ENCODE measurements at places on chromosomes 11 and 22.

DNA sequence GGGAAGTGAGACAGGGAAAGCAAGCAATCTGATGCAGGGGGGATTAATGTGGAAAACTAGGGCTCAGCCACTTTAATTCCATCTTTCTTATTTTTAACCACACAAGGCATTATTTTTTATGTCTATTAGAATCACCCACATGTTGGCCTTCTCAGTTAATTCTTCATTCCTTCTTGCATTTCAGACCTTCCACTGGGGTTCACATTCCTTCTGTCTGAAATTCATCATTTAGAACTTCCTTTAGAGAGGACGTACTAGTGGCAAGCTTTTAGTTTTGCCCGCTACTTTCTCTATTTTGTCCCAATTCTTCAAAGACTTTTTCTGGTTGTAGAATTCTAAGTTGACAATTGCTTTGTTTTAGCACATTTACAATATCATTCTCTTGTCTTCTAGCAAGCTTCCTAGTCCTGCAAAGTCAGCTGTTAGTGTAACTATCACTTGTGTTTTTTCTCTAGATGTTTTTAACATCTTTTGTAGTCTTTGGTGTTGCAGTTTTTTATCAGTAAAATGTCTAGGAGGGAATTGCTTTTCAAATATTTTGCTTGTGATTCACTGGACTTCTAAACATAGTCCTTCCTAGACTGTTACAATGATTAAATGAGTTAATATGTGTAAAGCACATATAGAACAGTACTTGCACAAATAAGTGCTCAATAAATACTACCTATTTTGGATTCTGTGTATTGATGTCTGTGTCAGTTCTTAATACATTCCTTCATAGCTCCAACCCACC lies 5.5 kb upstream of the NNMT start:
- DNase-seq: no peak

- no peak for DNase-seq
Measured at GRCh38 chr11:12591706-12592105, 82.5 kb upstream of the TEAD1 start.

GRCh38 chr11:61745781-61746441 lies 6.5 kb upstream of the MYRF start:
- no peak for DNase-seq

- DNase-seq: peak; percentile 68
Measured at GRCh38 chr22:36510966-36511881, 4.4 kb upstream of the FOXRED2 start.

GRCh38 chr11:128448981-128449713 lies 138.2 kb downstream of the ETS1 start:
- no peak for DNase-seq

- DNase-seq: no peak
Measured at GRCh38 chr11:2926611-2927051, 2.6 kb downstream of the PHLDA2 start.

- DNase-seq: no peak
Measured at GRCh38 chr11:70828593-70829082, 423.7 kb downstream of the SHANK2 start.

DNA sequence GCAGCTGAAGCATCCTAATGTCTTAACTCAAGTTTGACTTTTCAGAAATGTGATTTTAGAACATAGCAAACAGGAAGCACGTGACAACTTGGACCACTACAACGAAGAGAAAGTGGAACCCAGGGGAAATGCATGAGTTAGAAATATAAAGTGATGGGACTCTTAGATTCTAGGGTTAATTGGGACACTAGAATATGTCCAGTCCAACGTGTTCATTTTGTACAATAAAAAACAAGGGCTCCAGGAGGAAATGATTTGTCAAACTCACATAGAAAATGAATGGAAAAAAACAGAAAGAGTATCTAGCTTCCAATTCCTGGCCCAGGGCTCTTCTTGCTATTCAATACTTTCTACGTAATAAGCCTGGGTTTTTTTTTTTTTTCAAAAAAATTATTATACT lies 30.7 kb downstream of the TIMP3 start:
- no peak for DNase-seq

- DNase-seq: no peak
Measured at GRCh38 chr11:10426475-10426874, 28.6 kb upstream of the AMPD3 start.

DNA sequence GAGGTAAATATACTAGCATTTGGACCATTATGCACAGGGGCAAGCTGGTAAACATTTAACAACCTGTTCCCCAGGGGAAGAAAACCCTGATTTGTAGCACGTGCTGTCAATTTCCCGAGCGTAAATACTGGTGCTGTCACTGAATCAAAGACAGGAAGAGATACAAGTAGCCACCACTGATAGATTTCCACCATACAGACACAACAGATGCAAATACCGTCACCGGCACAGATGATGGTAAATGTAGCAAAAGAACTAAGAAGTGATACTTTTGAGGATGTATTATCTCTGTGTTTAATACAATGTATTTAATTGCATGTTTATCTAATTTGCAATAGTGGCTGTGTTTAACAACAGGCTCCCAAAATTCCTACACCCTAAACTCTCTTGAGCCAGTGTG lies 39.6 kb downstream of the SHISAL1 start:
- DNase-seq: no peak

- no peak for DNase-seq
Measured at GRCh38 chr11:68424981-68425865, 35.3 kb upstream of the PPP6R3 start.

DNA sequence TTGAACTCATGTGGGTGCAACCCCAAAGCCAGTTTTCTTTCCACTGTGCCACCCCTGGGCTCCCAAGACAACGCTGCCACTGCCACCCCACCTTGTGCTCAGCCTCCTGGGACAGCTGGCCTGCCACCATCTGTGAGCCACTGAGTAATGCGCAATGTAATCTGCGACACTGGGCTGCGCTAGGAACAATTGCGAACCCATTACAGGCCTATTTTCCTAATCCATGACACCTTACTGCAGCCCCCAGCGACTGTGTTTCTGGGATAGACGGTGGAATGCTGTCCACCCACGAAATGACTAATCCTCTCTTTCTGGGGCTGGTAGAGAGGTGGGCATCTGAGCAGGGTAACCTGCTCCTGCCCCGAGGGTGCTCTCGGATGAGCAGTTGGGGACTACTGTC lies 22.2 kb downstream of the FLRT1 start:
- DNase-seq: no peak

- no peak for DNase-seq
Measured at GRCh38 chr11:47415949-47416472, 7.6 kb downstream of the SLC39A13 start.
